ENCODE measurements at places on chromosomes 1 and 21.

GRCh38 chr1:31663622-31664452, 19.2 kb upstream of the PEF1 start:
- peak; percentile 17 for DNase-seq

DNA sequence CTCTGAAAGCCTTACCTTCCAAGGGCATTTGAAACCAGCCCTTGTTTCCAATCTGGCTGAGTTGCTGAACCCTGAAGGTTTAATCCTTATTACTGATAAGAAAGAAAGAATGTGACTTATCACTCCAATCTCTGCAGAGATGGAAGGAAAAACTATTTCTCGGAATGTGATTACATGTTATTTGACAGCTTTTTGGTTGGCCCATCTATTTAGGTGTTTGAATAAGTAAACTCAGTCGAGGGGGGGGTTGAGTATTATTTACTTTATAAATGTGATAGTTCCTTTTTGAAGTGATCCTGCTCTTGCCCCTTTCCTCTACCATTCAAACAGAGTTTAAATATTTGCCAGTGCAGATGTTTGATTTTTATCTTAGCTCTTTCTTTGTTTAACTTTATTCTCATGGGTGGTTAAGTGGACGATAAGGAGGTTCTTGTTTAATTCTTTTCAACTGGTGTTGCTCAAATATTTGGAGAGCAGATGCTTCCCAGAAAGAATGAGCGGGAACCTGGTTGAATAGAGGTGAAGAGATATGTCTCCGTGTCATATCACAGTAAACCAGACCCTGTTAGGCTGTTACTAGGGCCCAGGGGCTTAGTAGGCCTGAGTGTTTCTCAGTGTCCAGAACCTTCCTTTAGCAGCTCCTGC, 126.1 kb downstream of the CACHD1 start:
- DNase-seq = no peak

DNA sequence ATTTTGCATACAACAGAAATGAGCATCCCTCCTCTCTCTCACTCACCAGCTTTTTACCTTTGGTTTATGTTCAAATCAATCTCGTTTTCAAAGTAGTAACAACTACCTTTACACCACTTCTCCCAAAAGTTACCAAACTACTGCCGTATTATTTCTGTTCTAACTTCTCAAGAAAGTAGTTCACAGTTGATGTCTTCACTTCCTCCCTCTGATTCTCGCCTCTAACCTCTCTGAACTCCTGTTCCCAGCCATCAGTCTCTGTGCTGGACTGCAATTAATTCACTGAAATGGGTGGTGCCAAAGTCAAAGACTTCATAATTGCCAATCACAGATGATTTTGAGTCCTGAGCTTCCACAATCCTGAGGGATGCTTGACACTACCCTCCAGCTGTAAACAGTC, 54.0 kb downstream of the ZNF281 start:
- DNase-seq = no peak

- no peak for DNase-seq
These were observed 131.6 kb downstream of the BEND5 start for GRCh38 chr1:48644905-48645605.

DNA sequence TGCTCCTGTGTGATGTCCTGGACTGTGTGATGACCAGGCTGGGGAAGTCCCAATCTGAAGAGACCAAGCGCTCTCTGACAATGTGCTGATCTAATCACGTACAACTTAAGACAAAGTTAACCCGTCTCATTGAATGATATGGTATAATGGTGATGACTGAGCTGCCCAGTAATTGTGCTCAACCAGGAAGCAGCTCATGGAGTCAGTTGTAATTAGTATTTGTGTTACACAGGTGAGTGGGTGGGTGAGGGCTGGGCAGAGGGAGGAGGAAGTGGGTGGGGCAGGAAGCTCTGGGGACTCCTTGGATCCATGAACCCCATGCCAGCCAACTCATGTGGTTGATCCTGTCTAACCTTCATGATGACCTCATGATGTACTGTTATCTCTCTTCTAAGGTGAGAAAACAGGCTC, 8.7 kb upstream of the ECE1 start:
- DNase-seq = no peak

- no peak for DNase-seq
These were observed 37.5 kb upstream of the ARF1 start for GRCh38 chr1:228044961-228045360.

DNA sequence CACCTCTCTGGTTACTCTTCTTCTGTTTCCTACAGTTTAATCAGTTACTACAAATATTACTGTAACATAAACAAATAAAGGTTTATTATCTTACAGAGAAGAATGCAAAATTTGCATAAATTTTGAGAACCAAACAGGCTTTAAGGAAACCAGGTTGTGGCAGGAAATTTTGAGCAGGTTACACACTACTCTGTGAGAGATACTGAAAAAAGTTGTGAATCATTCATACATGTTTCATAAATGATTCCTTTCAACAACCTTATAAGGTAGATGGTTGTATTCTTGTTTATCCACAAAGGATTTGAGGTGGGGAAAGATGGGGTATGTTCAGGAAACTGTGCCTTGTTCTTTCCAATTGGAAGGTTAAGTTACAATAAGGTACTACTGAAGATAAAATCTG, 58.6 kb downstream of the MAST2 start:
- no peak for DNase-seq

- DNase-seq = no peak
These were observed 35.4 kb downstream of the SUSD4 start for GRCh38 chr1:223328566-223328965.

- no peak for DNase-seq
These were observed 19.5 kb upstream of the WARS2 start for GRCh38 chr1:119159966-119160365.

- no peak for DNase-seq
These were observed 3.8 kb downstream of the NMNAT2 start for GRCh38 chr1:183414365-183414764.

- no peak for DNase-seq
These were observed 184.9 kb downstream of the SLC35F3 start for GRCh38 chr1:234089396-234089795.

DNA sequence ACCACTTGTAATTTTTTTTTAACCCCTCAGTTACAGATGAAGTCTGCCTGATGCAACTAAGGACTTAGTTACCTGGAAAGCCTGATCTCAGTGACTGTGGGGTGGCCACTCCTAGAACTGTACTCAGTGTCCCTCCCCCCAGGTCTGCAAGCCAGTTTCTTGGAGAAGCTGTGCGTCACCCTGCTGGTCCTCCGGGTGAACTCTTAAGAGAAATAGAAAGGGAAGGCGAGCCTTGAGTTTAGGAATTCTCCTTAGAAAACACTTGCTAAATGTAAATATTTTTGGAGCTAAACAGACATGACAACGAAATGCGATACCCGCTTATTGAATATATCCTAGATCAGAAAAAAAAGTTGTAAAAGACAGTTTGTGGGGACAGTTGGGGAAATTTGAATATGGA, 730 bp downstream of the SLC16A4 start:
- DNase-seq = no peak

GRCh38 chr1:234571702-234572101, 38.3 kb downstream of the IRF2BP2 start:
- no peak for DNase-seq

- no peak for DNase-seq
These were observed 45.9 kb downstream of the LUZP1 start for GRCh38 chr1:23122796-23123195.

DNA sequence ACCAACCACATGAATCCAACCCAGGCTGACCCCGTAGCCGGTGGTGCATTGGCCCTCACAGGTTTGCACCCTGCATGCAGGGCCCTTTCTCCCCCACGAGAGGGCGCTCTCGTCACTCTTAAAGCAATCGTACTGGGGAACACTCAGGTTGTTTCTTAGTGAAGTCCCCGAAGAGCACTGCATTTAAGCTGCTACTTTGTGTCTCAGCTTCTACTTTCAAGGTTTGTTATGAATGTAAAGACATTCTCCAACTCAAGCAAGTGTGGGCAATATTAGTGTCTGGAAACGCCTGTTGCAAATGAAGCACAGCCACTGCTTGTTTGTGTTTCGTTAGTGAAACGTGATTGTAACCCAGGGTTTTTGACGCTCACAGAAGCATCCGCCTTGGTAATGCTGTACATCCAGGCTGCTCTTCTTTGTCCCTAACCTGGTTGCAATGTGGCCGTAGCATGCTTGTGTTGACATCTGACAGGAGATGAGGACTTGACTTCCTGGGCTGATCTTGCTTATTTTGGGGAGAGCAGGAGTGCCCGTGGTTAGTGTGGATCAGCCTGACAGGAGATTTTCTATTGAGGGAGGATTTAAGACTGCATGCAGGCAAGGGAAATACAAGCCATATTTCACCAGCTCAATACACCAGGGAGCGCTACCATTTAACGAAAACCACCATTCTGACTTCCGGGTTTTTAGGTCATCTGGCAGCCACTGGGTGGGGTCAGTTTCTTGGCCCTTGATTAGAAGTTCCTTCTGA, 79.8 kb downstream of the ST6GALNAC3 start:
- DNase-seq = peak; percentile 40

GRCh38 chr1:53348486-53349368, 20.9 kb upstream of the LRP8 start:
- no peak for DNase-seq

GRCh38 chr1:233269656-233270055, 25.9 kb downstream of the PCNX2 start:
- DNase-seq = no peak

- no peak for DNase-seq
These were observed 148.2 kb upstream of the WNT4 start for GRCh38 chr1:22291057-22291456.

Data from NCI-H1092 (cell line).